ENCODE measurements at places on chromosomes 3 and 15.

DNA sequence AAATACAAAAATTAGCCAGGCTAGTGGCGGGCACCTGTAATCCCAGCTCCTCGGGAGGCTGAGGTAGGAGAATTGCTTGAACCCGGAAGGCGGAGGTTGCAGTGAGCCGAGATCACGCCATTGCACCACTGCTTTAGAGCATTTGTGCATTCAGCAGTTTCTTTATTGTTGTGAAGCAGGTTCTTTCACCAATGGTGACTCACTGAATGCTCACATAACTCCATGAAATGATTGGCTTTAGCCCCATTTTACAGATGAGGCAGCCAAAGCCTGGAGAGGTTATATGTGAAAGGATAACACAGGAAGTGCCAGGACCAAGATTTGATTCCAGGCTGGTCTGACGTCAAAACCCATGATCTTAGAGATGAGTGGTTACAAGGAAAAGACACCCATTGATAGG is 195.2 kb downstream of the SLCO3A1 start:
- no peak for DNase-seq

- DNase-seq = no peak
Measured at GRCh38 chr3:196135693-196136639, 54.1 kb upstream of the TFRC start.

GRCh38 chr3:5187920-5188418 is 462 bp downstream of the EDEM1 start:
- DNase-seq = no peak

DNA sequence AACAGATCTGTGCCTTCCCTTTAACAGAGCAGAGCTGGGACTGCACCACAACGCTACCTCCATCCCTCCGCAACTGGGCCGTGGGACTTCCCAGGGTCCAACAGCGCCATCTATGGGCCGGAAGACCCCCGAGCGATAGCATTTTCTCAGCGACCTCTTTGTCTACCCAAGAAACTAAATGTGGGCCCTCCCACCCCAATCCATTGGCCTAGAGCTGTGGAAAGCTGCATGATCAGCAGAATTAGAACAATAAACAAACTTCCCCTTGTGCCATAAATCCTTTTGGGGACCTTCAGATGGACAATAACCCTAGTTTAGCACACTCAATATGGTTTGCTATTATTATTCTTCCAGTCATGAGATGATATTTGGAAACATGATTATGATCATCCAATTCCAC is 74.8 kb upstream of the NTRK3 start:
- DNase-seq = no peak

DNA sequence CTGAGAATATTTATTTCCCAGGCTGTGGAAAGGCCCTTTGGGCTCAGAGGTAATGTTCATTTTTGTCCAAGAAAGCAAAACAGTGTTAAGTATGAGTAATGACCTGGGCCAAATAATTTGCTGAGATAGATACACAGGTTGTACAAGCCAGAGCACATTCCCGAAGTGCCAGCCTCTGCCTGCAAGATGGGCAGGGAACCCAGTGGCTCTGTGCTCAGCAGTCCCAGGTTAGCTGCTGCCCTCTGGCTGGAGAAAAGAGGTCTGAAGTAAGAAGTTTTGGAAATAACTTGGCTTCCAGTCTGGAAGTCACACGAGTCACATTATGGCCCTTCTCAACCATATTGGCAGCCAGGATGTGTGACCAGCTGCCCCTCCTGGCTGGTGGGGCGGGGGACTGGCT is 20.2 kb downstream of the MYZAP start:
- no peak for DNase-seq

DNA sequence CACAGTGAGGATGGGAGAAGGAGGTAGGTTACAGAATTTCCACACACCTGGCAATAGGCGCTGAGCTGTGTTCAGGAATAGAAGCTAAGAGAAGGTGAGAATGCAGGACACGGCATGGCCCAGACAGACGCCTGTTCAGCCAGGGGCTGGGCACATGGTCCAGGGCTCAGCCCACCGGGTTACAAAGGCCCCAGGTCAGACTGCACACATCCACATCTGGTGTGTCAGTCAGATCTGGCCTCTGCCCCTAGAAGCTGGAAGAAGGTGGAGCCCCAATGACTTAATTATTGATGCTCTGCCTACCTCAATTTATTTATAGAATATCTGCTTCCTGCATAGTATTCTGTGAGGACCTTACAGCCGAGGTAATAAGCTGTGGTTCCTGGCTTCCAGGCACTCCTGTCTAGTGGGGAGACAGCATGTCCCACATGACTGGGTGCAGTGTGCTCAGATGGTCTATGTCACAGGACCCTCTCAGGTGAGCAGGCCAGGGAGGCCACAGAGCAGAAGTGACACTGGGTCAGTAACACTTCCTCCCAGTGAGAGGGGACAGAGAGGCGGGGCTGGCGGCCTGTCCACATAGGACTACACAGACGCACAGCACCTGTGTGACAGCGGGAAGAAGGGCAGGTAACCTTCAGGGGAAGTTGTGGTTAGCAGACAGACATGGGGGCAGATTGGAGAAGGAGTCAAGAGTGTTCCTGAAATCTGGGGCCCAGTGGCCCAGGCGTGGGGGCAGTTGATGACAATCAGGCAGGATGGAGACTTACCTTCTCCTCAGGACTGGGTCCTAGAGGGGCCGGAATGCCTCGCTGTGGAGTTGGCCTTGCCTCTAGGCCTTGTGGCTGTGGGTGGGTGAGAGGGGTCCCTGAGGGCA is 38.6 kb upstream of the PLXNA1 start:
- DNase-seq = no peak

- DNase-seq = no peak
Measured at GRCh38 chr3:98733812-98734281, 29.3 kb upstream of the ST3GAL6 start.

DNA sequence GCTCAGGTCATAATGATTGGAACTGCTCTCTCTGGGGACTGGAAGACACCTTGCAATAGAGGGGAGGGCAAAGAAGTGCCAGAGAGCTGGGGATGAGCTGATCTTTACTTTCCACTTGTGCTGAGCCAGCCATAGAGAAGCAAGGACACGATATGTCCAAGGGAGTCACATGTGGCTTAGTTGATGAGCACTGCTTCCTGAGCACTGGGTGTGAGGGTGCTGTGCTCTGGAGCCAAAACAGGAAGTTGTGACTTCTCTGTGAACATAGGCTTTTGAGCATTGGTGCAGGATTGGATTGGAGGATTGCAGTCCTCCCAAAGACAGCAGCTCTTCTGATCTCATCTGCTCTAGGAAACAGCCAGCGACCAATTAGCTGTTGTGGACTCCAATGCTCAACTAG is 6.7 kb downstream of the PARP14 start:
- no peak for DNase-seq

- no peak for DNase-seq
Measured at GRCh38 chr15:81308260-81308659, 15.7 kb downstream of the STARD5 start.

GRCh38 chr3:193620057-193620456 is 27.0 kb downstream of the OPA1 start:
- no peak for DNase-seq

- DNase-seq = no peak
Measured at GRCh38 chr3:129549006-129549800, 6.2 kb downstream of the H1-8 start.

- no peak for DNase-seq
Measured at GRCh38 chr15:34271493-34271892, 46.7 kb downstream of the EMC4 start.
